ENCODE measurements at places on chromosomes 1 and 21.

DNA sequence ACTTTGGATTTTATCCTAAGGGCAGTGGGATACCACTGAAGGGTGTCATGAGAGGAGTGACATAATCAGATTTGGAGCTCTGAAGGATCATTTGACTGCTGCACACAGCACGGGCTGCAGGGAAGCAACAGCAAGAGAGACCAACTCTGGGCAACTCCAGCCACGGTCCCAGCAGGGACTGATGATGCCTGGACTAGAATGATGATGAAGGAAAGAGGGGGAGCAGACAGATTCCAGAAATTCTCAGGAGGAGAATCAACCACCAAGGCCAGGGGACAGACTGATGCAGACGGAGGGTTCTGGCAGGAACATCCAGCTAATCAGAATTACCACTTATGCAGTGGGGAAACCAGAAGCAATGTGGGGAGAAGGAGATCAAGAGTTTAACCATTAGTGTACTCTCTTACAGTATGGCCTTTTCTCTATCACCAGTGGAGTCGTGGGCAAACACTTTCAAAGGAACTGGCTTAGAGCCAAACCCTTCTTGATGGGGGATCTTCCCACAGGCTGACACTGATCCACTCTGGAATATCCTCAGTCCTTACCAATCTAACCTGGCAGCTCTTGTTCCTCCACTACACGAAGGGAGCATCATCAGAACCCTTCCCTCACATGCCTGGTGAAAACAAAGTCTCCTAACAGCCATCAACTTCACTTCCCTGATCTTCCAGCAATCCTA lies 3.3 kb downstream of the URB1 start:
- H3K27ac ChIP-seq, result peak overlapping the region; percentile 80
- no peaks in the 10 kb centered on the region for H3K27me3 ChIP-seq
- DNase-seq, result peak; percentile 89
- peaks cover 9% of the 10 kb centered on the region for H3K36me3 ChIP-seq
- H3K4me3 ChIP-seq, result peak overlapping the region; percentile 36

DNA sequence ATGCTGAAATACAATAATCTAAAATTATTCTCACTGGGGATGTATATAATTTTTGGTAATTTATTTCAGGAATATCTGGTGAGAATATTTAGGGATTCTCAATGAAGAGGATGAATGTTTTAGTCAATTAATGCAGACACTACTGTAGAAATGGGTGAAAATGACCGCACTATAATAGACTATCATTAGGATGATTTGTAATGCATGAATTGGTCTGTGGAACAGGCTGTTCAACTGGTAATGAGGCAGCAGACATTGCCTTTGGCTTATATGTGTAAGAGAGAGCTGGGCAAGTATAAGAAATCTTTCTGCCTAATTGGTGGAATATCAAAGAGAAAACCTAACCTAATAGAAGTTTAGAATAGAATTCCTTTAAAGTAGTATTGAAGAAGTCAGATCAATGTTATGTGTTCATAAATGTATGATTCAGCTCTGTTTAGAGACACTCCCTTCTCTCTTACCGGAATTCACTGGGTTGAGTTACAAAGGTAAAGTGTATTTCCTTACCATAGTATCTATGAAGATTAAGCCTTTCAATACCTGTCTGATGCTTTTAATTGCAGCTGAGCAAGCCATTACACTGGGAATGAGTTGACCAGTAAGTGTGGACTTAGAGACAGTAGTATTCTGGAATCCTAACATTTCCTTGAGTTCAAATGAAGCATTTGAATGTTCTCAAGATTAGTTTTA lies 274.5 kb downstream of the S1PR1 start:
- H3K27me3 ChIP-seq, result no peaks in the 10 kb centered on the region
- no peak overlapping the region for H3K27ac ChIP-seq
- DNase-seq, result no peak
- no peaks in the 10 kb centered on the region for H3K36me3 ChIP-seq
- H3K4me3 ChIP-seq, result no peak overlapping the region

DNA sequence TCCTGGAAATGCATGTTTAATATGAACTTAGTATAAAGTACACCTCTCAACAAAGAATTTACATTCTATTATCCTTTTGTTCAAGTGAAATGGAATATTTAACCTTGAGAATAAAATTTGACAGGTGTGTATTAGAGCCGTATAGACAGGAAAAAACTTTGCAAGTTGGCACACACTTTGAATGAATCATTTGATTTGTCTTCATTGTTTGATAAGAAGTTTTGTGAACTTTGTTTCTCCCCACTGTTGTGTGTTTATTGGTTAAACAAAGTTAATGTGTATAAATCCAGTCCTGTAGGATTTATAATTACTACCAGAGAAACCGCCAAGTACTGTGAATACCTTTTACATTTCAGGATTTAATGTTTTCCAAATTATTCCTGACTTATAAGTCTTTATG lies 2.0 kb downstream of the SYDE2 start:
- H3K4me3 ChIP-seq, result peak overlapping the region; percentile 43
- DNase-seq, result peak; percentile 22
- H3K27ac ChIP-seq, result no peak overlapping the region

- H3K4me1 ChIP-seq, result peaks cover 4% of the 10 kb centered on the region
- H3K27ac ChIP-seq, result no peak overlapping the region
- peaks cover 21% of the 10 kb centered on the region for H3K27me3 ChIP-seq
- H3K4me3 ChIP-seq, result no peak overlapping the region
- no peaks in the 10 kb centered on the region for H3K36me3 ChIP-seq
These were observed 22.9 kb downstream of the SUSD4 start for GRCh38 chr1:223341121-223341520.

DNA sequence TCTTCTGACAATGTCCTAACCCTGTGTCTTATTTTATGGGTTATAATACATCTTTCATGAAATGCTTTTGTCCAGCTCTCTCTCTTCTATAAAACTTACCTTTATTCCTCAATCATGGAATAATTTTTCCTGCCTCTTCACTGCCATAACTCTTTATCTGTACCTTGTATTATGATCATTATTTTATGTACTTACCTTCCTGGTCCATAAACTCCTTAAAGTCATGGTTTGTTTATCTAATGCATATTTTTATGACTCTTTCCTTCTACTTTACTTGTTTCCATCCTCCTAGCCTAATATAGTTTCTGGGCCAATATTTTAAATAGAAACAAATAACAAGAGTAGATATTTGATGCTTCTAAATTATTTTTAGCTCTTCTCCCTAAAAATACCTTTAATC lies 65.8 kb upstream of the BMP8A start:
- no peak overlapping the region for H3K27ac ChIP-seq
- no peaks in the 10 kb centered on the region for H3K27me3 ChIP-seq
- no peak overlapping the region for H3K4me3 ChIP-seq
- H3K36me3 ChIP-seq, result peaks cover 77% of the 10 kb centered on the region
- no peak for DNase-seq

All from osteoblast (primary cell).